Activated naive CD8-positive, alpha-beta T cell treated with anti-CD3 and anti-CD28 coated beads, Interleukin-2, amount 50 U/mL, for 16 hours (primary cell): ENCODE measurements at places on chromosomes 3 and 15.

DNA sequence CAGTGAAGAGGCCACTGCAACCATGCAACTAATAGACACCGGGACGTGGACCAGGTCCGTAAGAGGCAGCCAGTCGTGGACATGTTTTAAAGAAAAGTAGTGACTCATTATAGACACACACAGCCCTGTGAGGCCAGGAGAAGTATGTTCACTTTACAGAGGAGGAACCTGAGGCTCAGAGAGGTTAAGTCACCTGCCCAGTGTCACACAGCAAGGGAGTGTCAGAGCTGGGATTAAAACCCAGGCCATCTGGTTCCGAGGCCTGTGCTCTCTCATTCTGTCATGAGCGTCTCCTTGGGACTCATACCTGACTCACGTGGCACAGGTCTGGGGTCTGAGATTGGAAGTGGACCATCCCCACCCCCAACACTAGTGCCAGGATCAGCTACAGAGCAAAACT is 28.1 kb upstream of the GRIP2 start:
- no peak for DNase-seq

DNA sequence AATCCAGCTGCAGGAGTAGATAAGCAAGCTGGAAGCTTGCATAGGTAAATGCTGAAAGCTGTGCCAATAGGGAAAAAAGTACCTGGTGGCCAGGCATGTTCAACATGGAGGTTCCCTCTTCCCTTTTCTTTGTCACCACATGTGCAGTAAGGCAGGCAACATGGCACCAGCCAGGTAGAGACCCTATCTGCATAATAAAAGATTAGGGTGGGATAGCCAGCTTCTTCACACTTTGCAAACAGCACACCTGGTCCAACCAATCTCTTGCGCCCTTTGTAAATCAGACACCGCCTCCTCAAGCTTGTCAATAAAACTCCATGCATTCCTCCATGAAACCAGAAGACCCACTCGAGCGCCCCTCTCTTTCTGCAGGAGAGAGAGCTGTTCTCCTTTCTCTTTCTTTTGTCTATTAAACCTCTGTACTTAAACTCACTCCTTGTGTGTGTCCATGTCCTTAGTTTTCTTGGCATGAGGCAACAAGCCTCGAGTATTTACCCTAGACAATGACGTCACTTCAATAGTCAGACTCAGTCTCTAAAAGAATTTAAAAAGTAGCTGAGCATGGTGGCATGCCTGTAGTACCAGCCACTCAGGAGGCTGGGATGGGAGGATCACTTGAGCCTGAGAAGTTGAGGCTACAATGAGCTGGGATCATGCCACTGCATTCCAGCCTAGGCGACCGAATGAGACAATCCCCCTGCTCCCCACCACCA is 256.3 kb downstream of the SCAPER start:
- DNase-seq: no peak

DNA sequence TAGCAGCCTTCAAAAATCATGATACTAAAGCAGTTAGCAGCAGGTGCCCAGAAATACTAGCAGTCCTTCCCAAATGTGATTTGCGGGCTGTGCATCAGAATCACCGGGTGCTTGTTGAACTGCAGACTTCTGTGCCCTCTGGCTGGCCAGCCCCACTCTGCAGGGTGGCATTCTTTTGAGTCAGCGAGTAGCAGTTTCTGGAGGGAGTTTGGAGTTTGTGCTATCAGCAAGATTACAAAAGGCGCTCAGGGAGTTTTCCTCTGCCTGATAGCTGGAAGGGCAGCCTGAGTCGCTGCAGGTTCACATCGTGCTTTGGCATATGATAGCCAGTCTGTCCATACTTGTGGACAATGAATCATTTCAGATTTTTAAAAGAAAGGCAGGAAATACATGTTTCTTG is 57.6 kb downstream of the CLDN11 start:
- no peak for DNase-seq

- DNase-seq: no peak
These were observed 542.6 kb downstream of the ZBBX start for GRCh38 chr3:166837535-166837934.

GRCh38 chr15:52417521-52417920 is 111.2 kb downstream of the MYO5A start:
- DNase-seq: no peak

DNA sequence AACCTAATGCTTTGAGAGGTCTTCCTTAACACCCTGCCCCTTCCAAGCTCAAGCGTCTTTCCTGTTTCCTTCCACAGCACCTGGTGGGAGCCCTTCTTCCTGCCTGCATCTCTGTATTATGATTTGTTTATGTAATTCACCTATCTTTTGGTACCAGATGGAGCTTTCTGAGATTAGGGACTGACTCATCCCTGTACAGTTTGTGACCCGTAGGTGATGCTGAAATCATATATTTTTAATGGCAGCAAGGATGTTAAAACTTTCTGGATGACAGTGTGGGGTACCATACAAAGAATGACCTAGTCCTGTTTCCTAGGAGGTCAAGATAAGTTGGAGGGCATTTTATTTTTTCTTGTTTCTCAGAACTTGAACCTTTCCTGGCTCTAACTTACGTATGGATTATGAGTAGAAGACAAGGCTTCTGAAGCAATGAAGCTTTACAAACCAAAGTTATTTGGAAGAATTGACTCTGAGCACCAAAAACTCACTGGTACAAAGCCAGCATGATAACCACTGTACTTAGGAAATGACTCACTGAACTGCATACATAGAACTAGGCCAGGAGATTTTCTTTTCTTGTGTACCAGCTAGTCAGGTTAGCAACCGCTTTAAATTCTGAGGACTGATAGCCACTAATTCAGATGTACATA is 46.6 kb downstream of the HHLA2 start:
- no peak for DNase-seq

DNA sequence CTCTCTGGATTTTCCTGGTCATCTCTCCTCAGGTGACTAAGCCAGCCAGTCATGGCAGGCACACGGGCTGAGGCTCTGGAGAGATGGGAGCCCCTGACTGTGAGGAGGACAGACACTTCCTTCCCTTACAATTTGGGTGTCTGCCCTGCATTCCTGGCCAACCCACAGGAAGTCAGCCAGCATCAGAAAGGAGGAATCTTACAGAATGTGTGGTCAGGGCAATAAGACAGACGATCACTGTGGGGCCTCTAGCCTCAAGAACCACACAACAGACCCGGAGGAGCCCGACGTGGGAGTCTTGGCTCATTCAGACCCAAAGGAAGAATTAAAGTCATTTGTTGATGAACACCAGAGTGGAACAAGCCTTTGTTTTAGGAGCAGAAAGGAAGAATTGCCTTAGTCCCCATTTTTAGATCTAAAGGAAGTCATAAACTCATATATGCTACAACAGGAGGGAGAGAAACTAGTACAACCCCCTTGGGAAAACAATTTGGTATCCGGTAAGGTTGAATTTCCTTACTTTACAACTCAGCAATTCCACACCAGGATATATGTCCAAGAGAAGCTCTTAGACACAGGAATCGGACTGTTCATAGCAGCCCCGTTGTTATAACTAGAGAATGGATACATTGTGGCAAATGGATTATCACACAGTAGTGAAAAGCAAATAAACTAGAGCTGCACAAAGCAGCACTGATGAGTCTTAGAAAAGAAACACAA is 62.2 kb downstream of the ABTB1 start:
- no peak for DNase-seq

- no peak for DNase-seq
These were observed at the start of gene SLC27A2 for GRCh38 chr15:50181969-50182218. SLC27A2 (plus strand) TSS chr15:50182196; CDS start chr15:50182428, 232 bp downstream.

DNA sequence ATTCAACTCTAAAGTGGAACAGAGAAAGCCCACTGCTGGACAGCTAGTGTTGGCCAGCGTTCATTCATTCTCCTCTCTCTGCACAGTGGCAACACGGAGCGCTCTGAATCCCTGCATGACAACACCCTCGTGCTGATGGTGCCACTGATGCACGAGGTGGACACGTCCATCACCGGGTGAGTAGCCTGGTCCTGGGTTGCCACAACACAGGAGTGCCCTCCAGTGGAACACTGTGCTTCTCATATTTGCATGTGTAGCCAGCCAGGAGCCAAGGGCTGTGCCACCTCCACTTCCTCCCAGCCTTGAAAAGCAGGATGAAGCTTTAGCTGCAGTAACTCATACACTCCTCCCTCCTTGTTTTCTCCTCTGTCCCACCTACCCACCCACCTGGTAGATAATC is 120.0 kb upstream of the CTDSPL start:
- DNase-seq: no peak

DNA sequence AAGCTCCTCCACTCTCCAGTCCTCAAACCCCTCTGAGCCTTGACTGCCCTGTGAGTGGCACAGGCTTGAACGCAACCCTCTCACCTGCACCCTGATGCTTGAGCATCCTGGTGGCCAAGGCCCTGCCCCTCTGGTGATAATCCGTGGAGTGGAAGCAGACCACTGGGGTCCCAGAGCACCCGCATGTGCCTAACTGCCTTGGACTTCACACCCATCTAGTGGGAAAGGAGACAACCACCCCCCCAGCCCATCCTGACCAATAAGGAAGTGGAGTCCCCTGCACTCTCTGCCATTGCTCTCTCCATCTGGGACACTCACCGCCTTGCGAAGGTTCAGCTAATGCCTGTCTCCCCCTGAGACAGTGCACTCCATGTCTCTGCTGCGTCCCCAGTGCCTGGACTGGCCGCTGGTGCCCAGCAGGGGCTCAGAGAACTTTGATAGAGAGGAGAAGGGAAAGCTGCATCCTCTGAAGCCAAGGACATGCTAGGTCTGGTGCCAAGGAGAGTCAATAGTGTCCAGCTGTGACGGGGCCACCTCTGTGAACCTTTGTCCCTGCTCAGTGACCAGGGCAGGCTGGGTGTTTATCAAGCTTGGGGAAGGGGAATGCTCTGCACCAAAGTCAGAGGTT is 3.4 kb downstream of the KLF15 start:
- no peak for DNase-seq

- no peak for DNase-seq
These were observed 730.8 kb upstream of the EPHA6 start for GRCh38 chr3:96083610-96084009.

GRCh38 chr3:47515864-47516319 is 2.4 kb upstream of the ELP6 start:
- DNase-seq: no peak
